ENCODE measurements at places on chromosomes 2 and 18.

DNA sequence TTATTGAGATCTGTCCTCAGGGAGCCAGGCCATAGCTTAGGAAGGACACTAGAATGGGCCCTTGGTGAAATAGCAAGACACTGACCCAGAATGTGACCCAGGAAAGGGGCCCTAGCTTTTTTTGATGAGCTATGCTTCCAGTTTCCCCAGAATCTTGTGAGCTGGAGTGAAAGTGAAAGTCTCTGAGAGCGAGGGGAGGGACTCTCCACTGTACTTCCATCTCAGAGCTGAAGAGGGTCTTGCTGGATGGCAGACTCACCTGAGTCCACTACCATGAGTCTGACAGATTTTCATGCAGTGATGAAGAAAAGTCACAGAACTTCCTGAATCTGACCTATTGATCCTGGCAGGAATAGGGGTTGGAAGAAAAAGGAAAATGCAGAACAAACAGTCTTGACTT is 3.1 kb downstream of the ARHGAP25 start:
- peak; percentile 61 for DNase-seq

DNA sequence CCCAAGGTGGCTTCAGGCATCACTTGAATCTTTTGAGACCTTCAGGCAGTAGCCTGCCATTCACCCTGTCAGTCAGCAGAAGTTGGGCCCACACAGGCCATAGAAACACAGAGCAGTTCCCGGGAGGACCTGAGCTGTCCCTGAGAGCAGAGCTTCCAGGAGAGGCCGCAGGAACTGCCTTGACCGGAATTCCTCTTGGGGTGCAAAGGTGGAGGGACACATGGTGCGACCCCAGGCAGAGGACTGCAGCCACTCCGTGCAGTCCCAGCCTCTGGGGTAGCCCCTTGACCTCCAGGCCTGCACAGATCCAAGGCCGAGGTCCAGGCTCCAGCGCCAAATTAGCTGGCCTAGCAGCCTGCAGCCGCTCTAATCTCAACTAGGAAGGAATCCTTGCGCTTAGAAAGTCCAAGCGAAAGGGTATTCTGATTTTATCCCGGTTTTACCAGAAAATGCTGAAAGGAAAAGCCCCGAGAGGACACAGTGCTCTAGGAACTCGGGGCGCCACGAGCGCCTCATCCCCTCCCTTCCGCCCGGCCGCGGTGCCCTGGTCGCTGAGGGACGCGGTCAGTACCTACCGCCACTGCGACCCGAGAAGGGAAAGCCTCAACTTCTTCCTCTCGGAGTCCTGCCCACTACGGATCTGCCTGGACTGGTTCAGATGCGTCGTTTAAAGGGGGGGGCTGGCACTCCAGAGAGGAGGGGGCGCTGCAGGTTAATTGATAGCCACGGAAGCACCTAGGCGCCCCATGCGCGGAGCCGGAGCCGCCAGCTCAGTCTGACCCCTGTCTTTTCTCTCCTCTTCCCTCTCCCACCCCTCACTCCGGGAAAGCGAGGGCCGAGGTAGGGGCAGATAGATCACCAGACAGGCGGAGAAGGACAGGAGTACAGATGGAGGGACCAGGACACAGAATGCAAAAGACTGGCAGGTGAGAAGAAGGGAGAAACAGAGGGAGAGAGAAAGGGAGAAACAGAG is 5.4 kb downstream of the SIX2 start:
- no peak for DNase-seq

DNA sequence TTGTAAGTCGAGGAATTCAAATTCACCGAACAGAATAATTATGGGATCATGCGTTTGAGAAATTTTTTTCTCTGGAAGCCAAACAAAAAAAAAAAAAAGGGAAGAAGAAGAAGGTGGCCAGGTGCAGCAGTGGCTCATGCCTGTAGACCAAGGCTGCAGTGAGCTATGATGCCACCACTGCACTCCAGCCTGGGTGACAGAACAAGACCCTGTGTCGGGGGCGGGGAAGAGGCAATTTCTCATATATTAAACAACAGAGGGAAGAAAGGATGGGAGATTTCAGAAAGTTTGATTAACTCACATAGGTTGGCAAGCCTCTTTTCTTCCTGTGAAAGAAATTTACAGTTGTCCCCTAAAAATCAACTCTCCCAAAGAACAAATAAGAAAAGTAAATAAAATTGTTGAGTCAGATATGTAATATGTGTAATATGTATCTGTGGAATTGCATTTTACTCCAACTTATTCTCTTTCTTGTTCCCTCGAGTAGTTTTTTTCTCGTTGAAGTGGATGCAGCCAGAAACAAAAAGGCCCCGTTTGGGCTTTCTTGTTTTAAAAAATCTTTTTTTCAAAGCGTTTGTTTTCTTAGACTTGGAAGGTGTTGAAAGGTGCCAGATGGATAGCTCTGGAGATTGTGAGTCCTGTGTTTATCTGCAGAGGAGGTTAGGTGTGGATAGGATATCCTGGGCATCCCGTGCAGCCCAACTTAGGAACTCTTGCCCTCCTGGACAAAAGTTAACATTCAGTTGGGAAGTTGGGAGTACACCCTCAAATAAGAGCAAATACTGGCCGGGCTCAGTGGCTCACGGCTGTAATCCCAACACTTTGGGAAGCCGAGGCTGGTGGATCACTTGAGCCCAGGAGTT is 25.4 kb upstream of the FMNL2 start:
- no peak for DNase-seq

DNA sequence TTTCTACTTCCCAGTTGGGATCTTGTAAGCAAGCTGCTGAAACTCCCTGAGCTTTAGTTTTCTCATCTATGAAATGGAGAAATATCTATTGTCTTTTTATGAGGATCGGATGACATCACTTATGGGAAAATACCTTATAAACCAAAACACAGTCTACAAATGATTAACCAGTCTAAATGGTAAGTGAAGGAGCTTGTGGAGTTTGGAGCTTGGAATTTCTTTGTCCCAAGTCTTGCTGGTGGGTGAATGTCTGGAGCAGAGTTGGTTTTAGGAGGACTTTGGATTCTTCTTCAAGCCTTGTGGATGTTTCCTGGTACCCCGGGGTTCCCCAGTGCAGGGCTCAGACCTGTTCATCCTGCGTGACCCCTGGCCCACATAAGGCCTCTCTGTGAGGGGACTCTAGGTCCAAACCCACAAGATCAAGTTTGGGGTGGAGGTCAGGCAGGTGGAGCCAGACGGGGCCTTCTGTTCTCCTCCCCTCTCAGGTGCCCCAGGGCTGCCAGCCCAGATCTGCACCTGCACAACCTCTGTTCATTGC is 43.2 kb downstream of the FOSL2 start:
- no peak for DNase-seq

DNA sequence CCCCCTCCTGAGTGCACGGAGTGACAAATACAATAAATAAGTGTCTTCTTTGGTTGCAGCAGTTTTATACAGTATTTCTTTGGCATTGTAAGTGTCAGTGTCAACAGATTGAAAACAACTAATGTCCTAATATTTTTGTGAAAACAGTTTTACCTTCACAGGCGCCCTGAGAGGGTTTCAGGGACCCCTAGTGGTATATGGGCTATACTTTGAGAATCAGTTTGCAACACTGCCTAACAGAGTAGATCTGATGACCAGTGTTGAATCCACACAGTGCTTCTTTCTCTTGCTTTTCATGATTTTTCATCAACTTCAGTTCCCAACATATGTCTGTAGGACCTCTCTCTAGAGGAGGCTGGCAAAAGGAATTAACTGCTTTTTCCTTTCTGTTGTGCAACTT is 162.2 kb downstream of the PRPF40A start:
- DNase-seq = no peak

DNA sequence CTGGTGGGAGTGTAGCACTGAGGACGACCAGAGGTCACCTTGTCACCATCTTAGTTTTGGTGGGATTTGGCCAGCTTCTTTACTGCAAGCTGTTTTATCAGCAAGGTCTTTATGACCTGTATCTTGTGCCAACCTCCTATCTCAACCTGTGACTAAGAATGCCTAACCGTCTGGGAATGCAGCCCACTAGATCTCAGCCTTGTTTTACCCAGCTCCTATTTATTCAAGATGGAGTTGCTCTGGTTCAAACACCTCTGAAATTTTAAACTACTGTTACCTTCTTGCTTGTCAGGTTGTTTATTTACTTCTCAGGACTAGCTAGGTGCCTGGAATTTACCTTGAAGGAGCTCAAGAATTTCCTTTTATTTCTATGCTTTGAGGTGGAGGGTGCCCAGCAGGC is 9.5 kb upstream of the KCNG3 start:
- DNase-seq = no peak

DNA sequence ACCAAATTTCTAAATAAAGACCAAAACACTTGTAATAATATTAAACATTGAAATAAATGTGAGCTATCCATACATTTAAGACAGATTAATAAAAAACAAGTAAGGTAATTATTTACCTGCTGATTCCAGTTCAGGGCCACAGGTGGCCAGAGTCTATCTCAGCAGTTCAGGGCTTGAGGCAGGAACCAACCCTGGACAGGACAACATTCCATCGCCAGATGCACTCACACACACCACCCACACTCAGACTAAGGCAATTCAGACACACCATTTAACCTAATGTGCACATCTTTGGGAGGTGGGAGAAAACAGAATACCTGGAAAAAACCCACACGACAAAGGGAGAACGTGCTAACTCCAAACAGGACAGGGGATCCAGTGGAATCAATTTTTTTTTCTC is 14.1 kb upstream of the WDSUB1 start:
- no peak for DNase-seq

- no peak for DNase-seq
These were observed 418.2 kb upstream of the ZEB2 start for GRCh38 chr2:144937910-144938709.

DNA sequence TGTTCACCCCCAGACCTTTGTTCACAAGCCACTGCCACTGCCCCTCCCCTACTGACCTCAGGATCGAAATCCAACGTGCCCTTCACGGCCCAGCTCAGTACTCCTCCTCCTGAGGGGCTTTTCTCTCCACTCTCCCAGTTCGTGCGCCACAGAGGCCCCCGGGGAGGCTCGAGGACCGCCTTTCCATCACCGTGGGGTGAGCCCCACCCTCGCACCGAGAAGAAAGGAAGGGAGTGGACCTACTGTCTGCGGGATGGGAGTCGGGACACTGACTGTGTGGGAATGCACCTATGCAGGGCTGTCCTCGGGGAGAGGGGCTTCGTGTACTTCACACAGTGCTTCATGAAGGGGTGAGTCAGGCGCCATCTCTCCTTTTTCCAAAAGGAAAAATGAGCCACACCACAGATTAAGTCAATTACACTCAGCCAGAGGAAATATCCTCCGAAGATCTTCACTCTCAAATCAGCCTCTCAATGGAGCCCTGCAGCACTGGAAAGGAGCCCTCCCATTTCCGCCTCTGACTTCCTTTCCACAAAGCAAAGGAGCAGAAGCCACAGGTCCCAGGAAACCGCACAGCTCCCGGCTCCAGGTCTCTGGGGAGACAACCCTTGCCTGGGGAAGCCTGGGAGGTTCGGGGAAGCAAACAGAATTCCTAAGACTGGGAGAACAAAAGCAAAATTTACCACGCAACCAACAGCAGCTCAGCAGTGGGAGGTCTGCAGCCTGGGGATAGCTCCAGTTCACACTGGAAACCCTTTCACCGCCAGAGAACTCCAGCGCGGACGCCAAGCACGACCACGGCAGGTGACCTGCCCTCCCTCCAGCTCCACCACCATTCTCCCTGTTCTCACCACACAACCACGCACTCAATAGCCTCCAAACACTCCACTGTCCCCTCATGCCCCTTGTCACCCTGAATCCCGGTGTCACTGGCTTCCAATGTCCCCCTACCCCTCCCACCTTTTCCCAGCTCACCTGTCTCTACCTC is 21.6 kb downstream of the ADCY3 start:
- no peak for DNase-seq

- no peak for DNase-seq
These were observed 16.0 kb downstream of the TMEM177 start for GRCh38 chr2:119694845-119695521.

- DNase-seq = no peak
These were observed 26.5 kb downstream of the EIF4E2 start for GRCh38 chr2:232576995-232577394.

- no peak for DNase-seq
These were observed 319.8 kb upstream of the HNRNPA3 start for GRCh38 chr2:176892676-176893226.

- no peak for DNase-seq
These were observed 65.4 kb upstream of the BZW1 start for GRCh38 chr2:200746301-200746700.

DNA sequence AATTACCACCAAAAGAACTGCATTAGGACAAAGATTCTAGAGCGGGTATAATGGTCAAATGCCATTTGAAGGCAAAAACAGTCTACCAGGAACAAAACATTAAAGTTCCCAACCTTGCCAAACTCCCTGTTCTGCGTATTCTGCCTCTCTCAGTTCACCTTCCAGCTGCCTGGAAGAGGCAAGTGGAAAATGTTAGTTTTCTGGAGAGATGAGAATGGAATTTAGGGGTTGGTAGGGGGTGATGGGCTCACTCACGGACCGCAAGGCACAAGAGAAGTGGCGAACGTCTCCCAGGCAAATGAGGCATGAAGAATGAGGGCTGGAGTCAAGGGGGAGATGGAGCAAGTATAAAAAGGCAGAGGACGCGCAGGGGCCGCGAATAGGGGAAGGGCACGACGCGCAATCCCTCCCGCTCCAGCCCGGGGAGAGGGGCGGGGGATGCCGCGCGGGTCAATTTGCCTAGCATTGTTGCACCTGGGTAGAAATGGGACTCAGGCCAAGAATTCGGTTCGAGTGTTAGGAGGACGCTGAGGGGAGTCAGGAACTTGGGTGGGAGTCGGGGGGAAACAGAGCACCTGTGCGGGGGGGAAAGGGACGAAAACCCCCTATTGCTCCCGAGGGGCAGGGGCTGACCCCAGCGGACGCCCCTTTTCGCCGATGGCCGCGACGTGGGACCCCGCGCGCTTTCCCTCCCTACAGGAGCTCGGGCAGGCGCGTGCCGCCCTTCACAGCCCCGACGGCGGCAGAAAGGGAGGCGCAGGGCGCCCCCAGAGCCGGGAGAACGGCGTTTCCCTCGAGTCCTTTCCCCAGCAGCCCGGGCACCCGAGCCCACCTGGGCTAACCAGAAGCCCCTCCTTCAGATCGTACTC is 573 bp downstream of the PAIP2B start:
- DNase-seq = peak; percentile 16

DNA sequence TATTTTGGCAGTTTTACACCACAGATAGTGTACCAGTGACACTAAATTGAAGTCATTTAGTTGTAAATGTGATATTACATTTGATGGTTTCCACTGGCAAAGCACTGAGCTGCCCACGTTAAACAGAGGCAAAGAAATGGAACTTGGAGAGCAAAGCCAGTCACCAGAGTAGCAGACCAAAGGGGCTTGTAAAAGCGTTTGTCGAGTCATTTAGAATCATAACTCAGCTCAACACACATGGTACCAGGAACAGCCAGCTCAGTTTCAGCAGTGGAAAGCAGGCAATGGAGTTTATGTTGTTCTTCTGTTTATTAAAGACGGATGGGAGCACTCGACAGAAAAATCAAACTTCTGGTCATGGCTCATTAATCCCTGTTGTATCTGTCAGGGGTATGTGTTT is 91.2 kb downstream of the POU3F3 start:
- no peak for DNase-seq
